Osteocyte (in vitro differentiated cells): ENCODE measurements at places on chromosomes 12 and 14. TPM values are rescaled to one million over a fixed set of nuclear protein-coding genes. Genes with fewer than 3 reads are reported as not detected.
A peak's percentile ranks its signal among the peaks of the same experiment; 100 is the strongest.

GRCh38 chr12:124617615-124618014, 50.2 kb upstream of the NCOR2 start:
- peaks cover 6% of the 10 kb centered on the region for H3K27me3 ChIP-seq
- DNase-seq = no peak
- H3K4me1 ChIP-seq = peaks cover 9% of the 10 kb centered on the region
- H3K27ac ChIP-seq = no peak overlapping the region
- H3K4me3 ChIP-seq = no peak overlapping the region

- no peak overlapping the region for H3K4me3 ChIP-seq
- no peaks in the 10 kb centered on the region for H3K27me3 ChIP-seq
- no peak for DNase-seq
- H3K36me3 ChIP-seq = peaks cover 49% of the 10 kb centered on the region
- H3K27ac ChIP-seq = no peak overlapping the region
Measured at GRCh38 chr14:102939820-102940561, 17.5 kb downstream of the AMN start.

GRCh38 chr12:53552361-53553327, 45.4 kb upstream of the NPFF start:
- no peaks in the 10 kb centered on the region for H3K27me3 ChIP-seq
- H3K27ac ChIP-seq = peak overlapping the region; percentile 31
- no peak for DNase-seq
- H3K4me1 ChIP-seq = peaks cover 17% of the 10 kb centered on the region

- DNase-seq = no peak
- peak overlapping the region; percentile 40 for H3K27ac ChIP-seq
- H3K4me1 ChIP-seq = peaks cover 13% of the 10 kb centered on the region
- H3K27me3 ChIP-seq = no peaks in the 10 kb centered on the region
Measured at GRCh38 chr12:66916189-66916588, 237.3 kb upstream of the GRIP1 start.

- no peak overlapping the region for H3K4me3 ChIP-seq
- no peaks in the 10 kb centered on the region for H3K36me3 ChIP-seq
- peak; percentile 65 for DNase-seq
- peaks cover 4% of the 10 kb centered on the region for H3K27me3 ChIP-seq
- H3K27ac ChIP-seq = no peak overlapping the region
Measured at GRCh38 chr14:101594511-101595148, 33.3 kb downstream of the DIO3 start.

GRCh38 chr14:28340816-28341215, 425.8 kb upstream of the FOXG1 start:
- H3K36me3 ChIP-seq = no peaks in the 10 kb centered on the region
- H3K27me3 ChIP-seq = peaks cover 8% of the 10 kb centered on the region
- no peak overlapping the region for H3K4me3 ChIP-seq
- no peak for DNase-seq

GRCh38 chr14:71967704-71968103, 35.5 kb downstream of the RGS6 start:
- DNase-seq = no peak
- no peaks in the 10 kb centered on the region for H3K36me3 ChIP-seq
- no peak overlapping the region for H3K27ac ChIP-seq
- no peaks in the 10 kb centered on the region for H3K27me3 ChIP-seq

GRCh38 chr14:94571950-94572349, 9.3 kb upstream of the SERPINA5 start:
- H3K4me1 ChIP-seq = peaks cover 9% of the 10 kb centered on the region
- H3K27me3 ChIP-seq = peaks cover under 1% of the 10 kb centered on the region
- H3K27ac ChIP-seq = peak overlapping the region; percentile 60
- DNase-seq = no peak
- H3K4me3 ChIP-seq = no peak overlapping the region

DNA sequence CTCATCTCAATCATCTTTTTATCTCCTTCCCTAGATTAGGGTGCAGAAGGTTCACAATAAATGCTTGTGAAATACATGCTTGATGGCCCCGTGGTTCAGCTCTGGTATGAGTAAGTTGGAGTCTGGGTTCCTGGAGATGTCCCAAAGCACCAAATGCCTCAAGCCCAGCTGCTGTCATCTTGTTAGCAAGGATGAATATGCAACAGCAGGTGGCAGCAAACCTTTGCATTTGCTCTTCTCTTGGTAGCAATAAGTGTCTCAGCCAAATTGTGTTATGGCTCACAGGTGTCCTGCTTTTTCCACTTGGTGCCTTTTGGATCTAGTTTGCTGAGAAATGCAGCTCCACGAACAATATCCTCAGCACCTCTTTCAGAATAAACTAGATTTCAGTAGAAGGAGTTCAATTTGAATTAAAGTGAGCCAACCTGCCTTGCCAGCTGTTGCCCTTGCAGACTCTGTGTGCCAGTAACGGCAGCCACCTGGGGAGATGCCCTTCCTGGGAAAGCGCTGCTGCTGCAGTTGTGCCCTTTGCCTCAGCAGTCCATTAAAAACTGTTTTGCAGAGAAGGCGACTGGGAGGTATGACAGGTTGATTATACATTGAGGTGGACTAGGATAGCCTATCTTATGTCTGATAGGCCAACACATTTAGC, 417.3 kb downstream of the SNAPC1 start:
- peaks cover 55% of the 10 kb centered on the region for H3K27me3 ChIP-seq
- H3K4me3 ChIP-seq = no peak overlapping the region
- H3K4me1 ChIP-seq = no peaks in the 10 kb centered on the region
- no peaks in the 10 kb centered on the region for H3K36me3 ChIP-seq
- no peak overlapping the region for H3K27ac ChIP-seq
- no peak for DNase-seq

GRCh38 chr12:53391724-53392123, 11.7 kb downstream of the SP1 start:
- peaks cover 12% of the 10 kb centered on the region for H3K36me3 ChIP-seq
- H3K27me3 ChIP-seq = no peaks in the 10 kb centered on the region
- H3K4me1 ChIP-seq = peaks cover 48% of the 10 kb centered on the region
- DNase-seq = no peak

- H3K4me3 ChIP-seq = no peak overlapping the region
- peaks cover 95% of the 10 kb centered on the region for H3K27me3 ChIP-seq
- no peaks in the 10 kb centered on the region for H3K4me1 ChIP-seq
- H3K36me3 ChIP-seq = no peaks in the 10 kb centered on the region
- no peak overlapping the region for H3K27ac ChIP-seq
- no peak for DNase-seq
Measured at GRCh38 chr12:54045868-54046521, 7.6 kb upstream of the HOXC4 start.

- no peaks in the 10 kb centered on the region for H3K27me3 ChIP-seq
- H3K27ac ChIP-seq = no peak overlapping the region
- no peaks in the 10 kb centered on the region for H3K36me3 ChIP-seq
- no peaks in the 10 kb centered on the region for H3K4me1 ChIP-seq
- H3K4me3 ChIP-seq = no peak overlapping the region
Measured at GRCh38 chr12:31950088-31950487, 9.1 kb upstream of the RESF1 start.

GRCh38 chr12:69318225-69318624, 30.0 kb upstream of the LYZ start:
- no peak for DNase-seq
- H3K27me3 ChIP-seq = peaks cover 30% of the 10 kb centered on the region
- no peak overlapping the region for H3K27ac ChIP-seq
- H3K4me3 ChIP-seq = no peak overlapping the region
- H3K4me1 ChIP-seq = no peaks in the 10 kb centered on the region

DNA sequence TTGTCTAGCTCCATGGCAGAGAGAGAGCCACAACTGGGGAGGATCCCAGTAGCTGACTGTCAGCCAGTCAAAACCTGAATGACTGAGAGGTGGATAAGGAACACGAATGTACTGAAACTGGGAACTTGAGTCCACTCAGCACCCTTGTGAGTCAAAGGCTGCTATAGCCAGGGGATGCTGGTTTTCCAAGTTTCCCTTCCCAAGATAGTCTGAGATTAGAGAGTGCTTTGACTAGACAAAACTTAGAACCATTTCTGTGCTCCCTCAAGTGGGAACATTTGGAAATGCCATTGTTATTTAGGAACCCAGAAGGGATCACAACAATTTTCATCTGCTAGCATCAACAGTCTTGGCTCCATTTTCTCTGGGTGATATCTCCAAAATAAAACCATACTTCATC, 4.0 kb downstream of the PRKAG1 start:
- peaks cover 27% of the 10 kb centered on the region for H3K4me1 ChIP-seq
- DNase-seq = no peak
- peaks cover 14% of the 10 kb centered on the region for H3K36me3 ChIP-seq
- peak overlapping the region; percentile 20 for H3K27ac ChIP-seq
- no peak overlapping the region for H3K4me3 ChIP-seq
- no peaks in the 10 kb centered on the region for H3K27me3 ChIP-seq

GRCh38 chr12:105721051-105721825, 390.7 kb downstream of the C12orf75 start:
- H3K27ac ChIP-seq = no peak overlapping the region
- peaks cover 2% of the 10 kb centered on the region for H3K27me3 ChIP-seq
- H3K4me3 ChIP-seq = no peak overlapping the region
- no peaks in the 10 kb centered on the region for H3K36me3 ChIP-seq
- DNase-seq = no peak
- peaks cover 10% of the 10 kb centered on the region for H3K4me1 ChIP-seq

- H3K36me3 ChIP-seq = no peaks in the 10 kb centered on the region
- H3K4me3 ChIP-seq = no peak overlapping the region
- H3K27ac ChIP-seq = peak overlapping the region; percentile 96
Measured at GRCh38 chr12:116389990-116390389, 112.5 kb upstream of the MED13L start.

DNA sequence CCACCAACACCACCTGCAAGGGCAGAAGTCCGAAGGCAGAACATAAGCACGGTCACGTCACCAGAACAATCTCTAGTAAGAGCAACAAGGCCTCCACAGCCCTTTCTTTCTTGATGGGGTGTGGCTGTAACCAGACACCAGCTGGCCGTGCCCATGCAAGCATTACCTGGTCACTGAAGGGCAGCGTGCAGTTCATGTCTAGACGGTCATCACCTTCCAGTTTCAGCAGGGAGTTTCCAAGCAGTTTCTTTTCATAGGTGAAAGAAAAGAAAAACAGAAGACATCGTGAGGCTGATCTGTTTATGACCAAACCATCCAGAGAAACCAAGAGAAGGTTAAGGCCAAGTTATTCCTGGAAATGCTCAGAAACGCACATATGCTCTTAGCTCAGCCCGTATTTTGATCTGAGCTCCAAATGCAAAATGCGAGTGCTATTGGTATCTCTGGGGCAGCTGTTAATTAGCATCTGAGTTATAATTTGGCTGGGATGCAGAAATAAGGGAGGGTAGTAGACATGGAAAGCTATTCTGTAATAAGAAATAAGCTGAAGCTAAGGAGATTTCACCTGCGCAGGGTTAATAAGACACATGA, 42.5 kb downstream of the PRKAB1 start:
- DNase-seq = no peak
- H3K36me3 ChIP-seq = peaks cover 26% of the 10 kb centered on the region
- no peak overlapping the region for H3K27ac ChIP-seq
- H3K4me1 ChIP-seq = peaks cover 3% of the 10 kb centered on the region

DNA sequence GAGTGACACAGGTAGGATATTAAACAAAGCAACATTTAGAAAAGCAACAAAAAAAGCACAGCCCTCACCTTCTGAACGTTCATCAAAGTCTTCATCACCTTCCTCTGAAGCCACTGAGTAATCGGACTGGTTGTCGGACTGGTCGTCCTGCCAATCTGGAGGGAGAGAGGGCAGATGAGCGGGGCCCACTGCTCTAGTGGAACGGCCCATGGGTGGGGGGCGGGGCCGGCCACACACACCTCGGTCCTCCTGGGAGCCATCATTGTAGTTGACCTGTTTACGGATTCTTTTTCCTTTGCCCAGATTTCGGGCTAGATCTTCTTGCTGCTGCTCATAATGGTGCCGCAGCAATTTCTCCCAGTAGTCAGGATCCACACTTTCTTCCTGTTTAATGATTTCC, 14.9 kb upstream of the NOP2 start:
- H3K4me1 ChIP-seq = no peaks in the 10 kb centered on the region
- H3K4me3 ChIP-seq = no peak overlapping the region
- no peak for DNase-seq
- no peaks in the 10 kb centered on the region for H3K27me3 ChIP-seq
- peaks cover 61% of the 10 kb centered on the region for H3K36me3 ChIP-seq

DNA sequence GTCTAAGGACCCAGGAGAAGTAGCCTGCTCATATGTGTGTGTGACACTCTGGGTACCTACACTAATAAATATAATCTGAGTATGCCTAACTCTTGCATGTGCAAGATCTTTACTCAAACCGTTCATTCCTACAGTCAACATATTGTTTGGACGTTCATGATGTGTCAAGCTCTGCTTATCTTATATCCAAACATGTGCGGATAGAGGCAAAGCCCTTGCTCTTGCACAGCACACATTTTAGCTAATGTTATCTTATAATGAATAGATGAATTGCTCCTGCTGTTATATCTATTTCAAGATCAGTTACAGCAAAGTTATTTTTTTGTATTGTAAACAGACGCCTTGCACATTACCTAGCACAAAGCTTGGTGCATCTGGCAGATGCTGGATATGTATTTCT, 228.4 kb upstream of the FLRT2 start:
- no peak for DNase-seq
- H3K4me1 ChIP-seq = peaks cover under 1% of the 10 kb centered on the region
- H3K27ac ChIP-seq = no peak overlapping the region
- H3K36me3 ChIP-seq = no peaks in the 10 kb centered on the region
- H3K4me3 ChIP-seq = no peak overlapping the region

GRCh38 chr14:22084393-22085281, 411.0 kb upstream of the OR4E1 start:
- H3K4me3 ChIP-seq = no peak overlapping the region
- H3K36me3 ChIP-seq = no peaks in the 10 kb centered on the region
- no peaks in the 10 kb centered on the region for H3K4me1 ChIP-seq
- DNase-seq = no peak
- peaks cover 11% of the 10 kb centered on the region for H3K27me3 ChIP-seq

DNA sequence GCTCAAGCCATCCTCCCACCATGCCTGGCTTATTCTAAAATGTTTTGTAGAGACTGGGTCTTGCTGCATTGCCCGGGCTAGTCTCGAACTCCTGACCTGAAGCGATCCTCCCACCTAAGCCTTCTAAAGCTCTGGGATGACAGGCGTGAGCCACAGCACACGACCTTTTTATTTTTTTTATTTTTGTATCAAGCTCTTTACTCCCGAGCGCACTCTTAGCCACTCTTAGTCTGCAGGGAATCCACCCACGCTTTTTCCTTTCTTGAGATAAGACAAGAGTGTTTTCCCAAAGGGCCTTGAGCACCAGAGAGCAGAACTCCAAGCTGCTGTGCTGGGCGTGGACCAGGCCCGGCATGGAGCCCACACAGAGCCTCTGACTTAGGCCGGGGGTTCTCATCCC, 23.4 kb downstream of the MAP1LC3B2 start:
- H3K4me1 ChIP-seq = peaks cover 9% of the 10 kb centered on the region
- no peak for DNase-seq
- no peak overlapping the region for H3K27ac ChIP-seq
- H3K36me3 ChIP-seq = no peaks in the 10 kb centered on the region
- no peak overlapping the region for H3K4me3 ChIP-seq
- H3K27me3 ChIP-seq = no peaks in the 10 kb centered on the region

DNA sequence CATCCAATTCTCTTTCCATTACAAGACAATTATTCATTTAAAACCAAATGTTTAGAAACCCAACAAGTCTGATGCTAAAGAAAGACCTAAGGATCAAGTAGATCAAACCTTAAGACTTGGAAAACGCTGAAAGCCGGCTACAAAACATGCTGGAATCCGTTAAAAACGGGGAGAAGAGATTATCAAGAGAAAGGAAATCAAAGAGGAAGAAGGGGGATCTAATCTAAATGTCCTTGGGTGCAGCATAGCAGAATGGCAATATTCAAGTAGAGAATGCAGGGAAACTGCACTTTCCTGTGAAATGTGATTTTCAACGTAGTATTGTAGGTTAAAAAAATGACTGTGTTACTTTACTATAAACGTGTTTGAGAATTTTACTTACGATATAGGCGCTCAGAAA, 1.3 kb downstream of the PPP1R13B start:
- H3K27ac ChIP-seq = no peak overlapping the region
- peaks cover 10% of the 10 kb centered on the region for H3K4me1 ChIP-seq
- peak overlapping the region; percentile 80 for H3K4me3 ChIP-seq
- no peak for DNase-seq

Gene ADAM21
- 0.34 TPM in 1 of 2 replicates, not detected in the other for total RNA-seq

Gene ETFBKMT
- total RNA-seq = 3.7 and 4.7 TPM in 2 replicates

Gene RBP5
- not detected in 2 replicates for total RNA-seq

Gene PRH2
- not detected in 2 replicates for total RNA-seq

Gene SRGAP1
- 11.0 and 11.7 TPM in 2 replicates for total RNA-seq
